Breast epithelium (tissue), 4 donors: ENCODE measurements at places on chromosomes 7 and 10. TPM values are rescaled to one million over a fixed set of nuclear protein-coding genes. Genes with fewer than 3 reads are reported as not detected.

ASZ1 gene
- total RNA-seq, result not detected

SPDYE1 gene
- not detected for total RNA-seq

WEE2 gene
- total RNA-seq, result not detected

AKR1D1 gene
- total RNA-seq, result not detected

DNA sequence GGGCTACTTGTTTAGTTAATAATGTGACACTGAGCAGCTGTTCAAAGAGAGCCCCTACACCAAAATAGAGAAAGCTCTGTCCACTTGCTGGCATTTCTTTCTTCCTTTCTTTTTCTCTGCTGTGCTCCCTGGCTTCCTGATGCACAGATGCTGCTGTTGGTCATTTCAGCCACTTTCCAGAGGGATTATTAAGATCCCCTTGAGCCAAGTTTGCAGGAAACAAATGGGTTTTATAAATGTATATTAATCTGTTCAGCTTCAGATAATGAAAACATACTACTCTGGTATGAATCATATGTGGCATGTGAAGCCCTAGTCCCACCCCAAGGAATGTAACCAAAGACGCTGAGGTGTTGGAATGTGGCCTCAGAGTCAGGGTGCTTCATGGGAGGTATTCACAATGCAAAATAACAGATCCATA lies 638.2 kb upstream of the FZD8 start:
- no peak overlapping the region for H3K27ac ChIP-seq
- H3K4me1 ChIP-seq, result no peaks in the 10 kb centered on the region
- no peaks in the 10 kb centered on the region for H3K27me3 ChIP-seq
- H3K4me3 ChIP-seq, result no peak overlapping the region
- no peak for DNase-seq
- H3K36me3 ChIP-seq, result no peaks in the 10 kb centered on the region

GRCh38 chr10:24502801-24503460 lies 220.8 kb downstream of the ARHGAP21 start:
- H3K27me3 ChIP-seq, result no peaks in the 10 kb centered on the region
- H3K4me3 ChIP-seq, result no peak overlapping the region
- no peaks in the 10 kb centered on the region for H3K4me1 ChIP-seq
- DNase-seq, result no peak
- H3K27ac ChIP-seq, result peak overlapping the region; percentile 48

DNA sequence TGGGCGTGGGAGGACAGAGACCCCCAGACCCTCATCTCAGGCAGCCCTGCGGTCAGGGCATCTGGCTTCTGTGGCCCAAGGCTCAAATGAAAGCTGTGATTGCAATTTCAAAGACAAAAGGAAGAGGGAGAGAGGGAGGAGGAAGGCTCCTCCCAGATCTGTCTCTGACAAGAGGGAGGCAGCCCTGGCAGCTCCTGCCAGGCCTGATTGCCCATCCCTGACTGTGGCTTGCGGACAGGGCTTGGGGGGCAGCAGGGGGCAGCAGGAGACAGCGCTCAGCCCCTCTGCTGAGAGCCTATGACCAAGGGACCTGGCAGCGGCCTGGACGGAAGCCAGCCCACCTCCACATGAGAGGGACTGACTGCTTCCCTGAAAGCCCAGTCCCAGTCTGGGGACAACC lies 91.8 kb downstream of the PTPRN2 start:
- H3K27ac ChIP-seq, result no peak overlapping the region
- H3K4me3 ChIP-seq, result no peak overlapping the region
- H3K36me3 ChIP-seq, result no peaks in the 10 kb centered on the region
- DNase-seq, result no peak

GRCh38 chr7:112211348-112211907 lies 4.9 kb downstream of the ZNF277 start:
- peak overlapping the region; percentile 36 for H3K27ac ChIP-seq
- H3K27me3 ChIP-seq, result no peaks in the 10 kb centered on the region
- no peaks in the 10 kb centered on the region for H3K36me3 ChIP-seq

DNA sequence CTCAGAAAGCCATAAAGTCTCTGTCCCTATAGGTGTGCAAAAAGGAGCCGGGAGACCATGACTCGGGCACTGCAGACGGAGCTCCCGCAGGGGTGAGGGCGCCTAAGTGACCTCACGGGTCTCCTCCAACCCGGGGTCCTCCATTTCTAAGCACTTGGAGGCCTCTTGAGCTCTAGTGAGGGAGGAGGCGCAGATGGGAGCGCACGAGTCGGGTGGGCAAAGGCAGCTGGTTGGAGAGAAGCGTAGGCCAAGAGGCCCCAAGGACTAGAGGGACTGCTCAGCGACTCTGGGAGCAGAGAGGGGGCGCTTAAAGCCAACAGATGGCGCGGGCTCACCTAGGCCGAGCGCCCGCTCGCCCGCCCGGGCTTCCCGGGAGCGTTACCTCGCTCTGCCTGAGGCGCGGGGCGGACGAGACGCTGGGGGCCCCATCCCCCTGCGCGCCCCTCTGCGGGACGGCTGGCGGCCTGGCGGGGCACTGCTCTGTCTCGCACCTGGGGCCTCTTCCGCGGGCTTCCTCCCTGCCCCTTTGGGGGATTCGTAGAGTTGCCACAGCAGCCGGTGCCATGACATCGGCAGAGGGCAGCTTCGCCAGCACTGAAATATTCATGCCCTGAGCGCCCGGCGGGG lies 523 bp upstream of the CDH23 start:
- H3K4me1 ChIP-seq, result no peaks in the 10 kb centered on the region
- no peak for DNase-seq
- peak overlapping the region; percentile 56 for H3K4me3 ChIP-seq
- H3K36me3 ChIP-seq, result no peaks in the 10 kb centered on the region
- H3K27me3 ChIP-seq, result peaks cover 22% of the 10 kb centered on the region
- H3K27ac ChIP-seq, result peak overlapping the region; percentile 73

- no peak for DNase-seq
- H3K27ac ChIP-seq, result no peak overlapping the region
- H3K27me3 ChIP-seq, result no peaks in the 10 kb centered on the region
- H3K36me3 ChIP-seq, result no peaks in the 10 kb centered on the region
- H3K4me3 ChIP-seq, result no peak overlapping the region
Measured at GRCh38 chr7:618539-619367, 99.1 kb upstream of the PDGFA start.
